ENCODE measurements at places on chromosomes 7 and 10. TPM values are rescaled to one million over a fixed set of nuclear protein-coding genes. Genes with fewer than 3 reads are reported as not detected.

- DNase-seq = no peak
These were observed 48.0 kb downstream of the ZNF467 start for GRCh38 chr7:149725426-149725821.

DNA sequence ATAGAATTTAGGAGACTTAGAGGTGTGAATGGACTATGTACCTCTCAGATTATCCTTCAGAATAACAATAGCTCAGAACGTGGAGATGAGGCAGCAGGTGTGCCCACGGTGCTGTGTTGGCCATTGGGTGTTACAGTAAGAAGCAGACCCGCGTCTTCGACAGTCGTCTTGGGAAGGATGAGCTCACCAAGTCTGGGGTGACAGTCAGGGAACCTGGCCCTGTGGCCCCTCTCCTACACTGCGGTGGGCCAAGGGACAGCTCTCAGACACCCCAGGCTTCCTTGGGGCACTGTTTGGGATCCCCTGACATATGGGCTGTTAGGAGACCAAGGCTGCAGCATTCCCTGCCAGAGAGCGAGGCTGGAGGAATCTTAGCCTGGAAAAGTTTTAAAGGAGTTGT, 88.5 kb downstream of the ACTR3B start:
- DNase-seq = no peak

DNA sequence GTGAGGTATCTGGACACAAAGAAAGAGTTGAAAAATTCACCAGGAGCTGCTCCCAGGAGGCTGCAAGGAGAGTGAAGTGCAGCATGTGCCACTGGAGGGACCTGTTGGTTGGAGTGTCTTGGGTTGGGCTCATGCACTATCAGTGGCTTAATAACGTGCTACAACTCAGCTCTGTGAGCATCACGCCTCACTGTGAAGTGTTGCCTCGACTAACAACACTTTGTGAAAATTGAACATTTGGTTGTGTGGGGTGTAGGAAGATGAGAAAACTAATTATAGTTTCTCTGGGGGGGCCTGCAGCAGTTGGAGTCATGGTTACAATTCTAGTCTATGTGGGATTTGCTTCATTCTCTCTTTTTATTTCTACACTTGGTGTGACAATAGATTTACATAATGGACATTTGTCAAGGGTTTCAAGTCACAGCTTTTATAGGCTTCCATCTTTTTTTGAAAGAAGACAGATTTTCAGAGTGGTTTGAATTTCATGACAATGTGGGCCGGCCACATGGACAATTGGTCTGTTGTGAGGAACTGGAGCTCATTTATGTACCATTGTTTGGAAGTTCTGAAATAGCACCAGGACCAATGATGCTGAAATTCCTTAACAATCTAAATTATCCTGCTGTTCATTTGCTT, 121.3 kb downstream of the RAMP3 start:
- DNase-seq = no peak

GRCh38 chr7:74231232-74231590, 21.4 kb downstream of the LAT2 start:
- no peak for DNase-seq

- DNase-seq = peak; percentile 81
These were observed 304.6 kb downstream of the PRPF18 start for GRCh38 chr10:13891128-13892000.

DNA sequence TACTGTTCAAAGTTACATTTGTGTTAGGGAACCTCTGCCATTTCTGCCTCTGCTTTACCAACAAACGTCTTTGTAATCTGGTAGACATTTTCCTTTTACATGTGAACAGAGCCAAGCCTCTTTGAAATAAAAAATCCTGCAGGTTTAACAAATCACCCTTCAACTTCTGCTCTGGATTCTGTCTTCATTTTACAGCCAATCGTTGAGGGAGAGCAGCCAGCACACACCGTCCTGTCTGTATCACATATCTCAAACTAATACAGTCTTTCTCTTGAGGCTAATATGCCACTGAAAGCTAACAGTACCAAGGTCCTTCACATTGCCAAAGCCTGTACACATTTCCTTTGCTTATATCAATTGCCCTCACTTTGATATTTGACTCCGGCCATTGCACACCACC, 468.6 kb upstream of the TEX47 start:
- no peak for DNase-seq

MAT1A gene
- total RNA-seq = 0.60 TPM

EVX1 gene
- total RNA-seq = not detected

FAM25A gene
- total RNA-seq = not detected
